ENCODE measurements at places on chromosomes 13 and 19. TPM values are rescaled to one million over a fixed set of nuclear protein-coding genes. Genes with fewer than 3 reads are reported as not detected.

DNA sequence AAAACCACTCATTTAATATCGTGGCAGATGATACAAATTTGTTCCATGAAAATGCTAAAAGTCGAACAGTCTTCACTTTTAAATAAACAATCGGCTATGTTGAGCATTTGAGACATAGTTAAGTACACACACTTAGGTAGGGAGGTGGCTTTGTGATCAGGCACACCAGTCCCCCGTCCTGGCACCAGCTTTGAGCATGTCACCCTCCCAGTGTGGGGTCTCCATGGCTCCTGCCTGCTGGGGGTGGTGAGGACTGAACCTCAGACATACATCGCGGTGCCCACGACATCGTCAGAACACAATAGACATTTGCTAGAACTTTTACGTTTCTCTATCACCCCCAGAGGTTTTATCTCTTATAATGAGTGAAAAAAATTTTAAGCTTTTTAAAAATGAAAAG, 62.0 kb downstream of the RFX2 start:
- H3K4me3 ChIP-seq = peak overlapping the region; percentile 54
- peaks cover 23% of the 10 kb centered on the region for H3K4me1 ChIP-seq
- no peak for DNase-seq
- no peak overlapping the region for H3K27ac ChIP-seq

GRCh38 chr13:46751811-46752635, 44.9 kb downstream of the ESD start:
- DNase-seq = peak; percentile 15
- H3K4me1 ChIP-seq = peaks cover 17% of the 10 kb centered on the region
- H3K27me3 ChIP-seq = peaks cover 5% of the 10 kb centered on the region
- H3K27ac ChIP-seq = no peak overlapping the region
- peaks cover 20% of the 10 kb centered on the region for H3K36me3 ChIP-seq

DNA sequence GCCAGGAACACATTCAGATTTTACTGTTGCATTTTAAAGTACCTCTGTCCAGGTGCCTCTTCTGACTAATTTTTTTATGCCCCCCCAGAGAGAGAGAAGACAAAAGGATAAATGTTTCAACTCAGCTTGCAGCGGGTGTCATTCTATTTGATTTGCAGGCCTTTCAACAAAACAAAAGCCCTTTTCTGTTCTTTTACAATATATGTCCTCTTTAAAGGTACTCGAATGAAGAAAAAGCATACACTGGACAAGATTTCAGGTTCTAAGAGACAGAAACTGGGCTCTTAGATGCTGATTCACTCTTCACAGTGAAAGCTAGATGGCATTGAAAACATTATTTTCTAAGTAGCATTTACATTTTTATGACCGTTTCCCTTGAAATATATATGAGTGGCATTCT, 2.9 kb upstream of the FRY start:
- H3K27me3 ChIP-seq = no peaks in the 10 kb centered on the region
- peaks cover 33% of the 10 kb centered on the region for H3K4me1 ChIP-seq
- no peak for DNase-seq
- no peak overlapping the region for H3K4me3 ChIP-seq
- no peak overlapping the region for H3K27ac ChIP-seq
- H3K36me3 ChIP-seq = no peaks in the 10 kb centered on the region

GRCh38 chr19:29448046-29448445, 77.7 kb upstream of the VSTM2B start:
- no peak overlapping the region for H3K4me3 ChIP-seq
- H3K27me3 ChIP-seq = no peaks in the 10 kb centered on the region
- no peak for DNase-seq
- H3K27ac ChIP-seq = no peak overlapping the region

DNA sequence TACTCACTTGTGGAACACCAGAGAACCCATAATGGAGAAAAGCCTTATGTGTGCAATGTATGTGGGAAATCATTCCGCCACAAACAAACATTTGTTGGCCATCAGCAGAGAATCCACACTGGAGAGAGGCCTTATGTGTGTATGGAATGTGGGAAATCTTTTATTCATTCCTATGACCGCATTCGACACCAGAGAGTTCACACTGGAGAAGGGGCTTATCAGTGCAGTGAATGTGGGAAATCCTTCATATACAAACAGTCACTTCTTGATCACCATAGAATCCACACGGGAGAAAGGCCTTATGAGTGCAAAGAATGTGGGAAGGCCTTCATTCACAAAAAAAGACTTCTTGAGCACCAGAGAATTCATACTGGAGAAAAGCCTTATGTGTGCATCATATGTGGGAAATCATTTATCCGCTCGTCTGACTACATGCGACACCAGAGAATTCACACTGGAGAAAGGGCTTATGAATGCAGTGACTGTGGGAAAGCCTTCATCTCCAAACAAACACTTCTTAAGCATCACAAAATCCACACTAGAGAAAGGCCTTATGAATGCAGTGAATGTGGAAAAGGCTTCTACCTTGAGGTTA, 10.9 kb downstream of the ZNF549 start:
- no peak overlapping the region for H3K27ac ChIP-seq
- no peak for DNase-seq
- no peaks in the 10 kb centered on the region for H3K27me3 ChIP-seq
- H3K4me1 ChIP-seq = no peaks in the 10 kb centered on the region
- H3K36me3 ChIP-seq = peaks cover 94% of the 10 kb centered on the region

DNA sequence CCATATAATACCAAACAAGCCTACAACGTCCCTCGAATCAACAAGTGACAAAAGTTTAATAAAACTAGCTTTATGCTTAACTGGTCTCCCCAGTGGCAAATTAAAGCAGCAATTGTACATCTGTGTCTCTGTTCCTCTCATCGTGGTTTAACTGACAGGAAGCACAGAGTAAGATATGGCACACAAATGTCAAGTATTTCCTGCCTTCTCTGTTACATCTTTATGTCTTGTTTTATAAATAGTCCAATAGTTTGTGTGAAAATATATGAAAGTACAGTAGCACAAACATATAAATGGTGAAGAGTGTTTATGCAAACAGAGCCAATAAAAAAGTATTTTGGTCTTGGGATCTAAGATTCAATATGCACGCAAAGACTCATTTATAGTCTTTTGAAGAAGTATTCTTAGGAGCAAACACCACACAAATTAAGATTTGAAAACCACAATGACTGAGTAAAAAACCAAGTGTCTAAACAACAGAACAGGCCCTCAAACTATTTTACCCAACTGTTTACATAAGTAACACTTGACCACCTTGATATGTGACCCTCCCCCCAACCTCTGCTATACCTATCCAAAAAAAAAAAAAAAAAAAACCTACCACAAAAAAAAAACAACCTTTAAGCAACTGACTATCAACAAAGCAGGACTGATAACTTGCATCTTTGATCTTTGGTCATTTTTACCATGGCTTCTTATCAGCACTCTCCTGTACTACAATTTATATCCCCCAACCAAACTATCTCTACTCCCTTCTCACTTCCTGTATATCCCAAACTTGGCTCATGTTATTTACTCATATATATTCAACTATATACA, 14.0 kb downstream of the ELF1 start:
- H3K27ac ChIP-seq = peak overlapping the region; percentile 27
- H3K27me3 ChIP-seq = no peaks in the 10 kb centered on the region
- peak overlapping the region; percentile 2 for H3K4me3 ChIP-seq

GRCh38 chr13:61685682-61686012, 270.0 kb upstream of the PCDH20 start:
- no peaks in the 10 kb centered on the region for H3K4me1 ChIP-seq
- DNase-seq = no peak
- no peak overlapping the region for H3K27ac ChIP-seq
- H3K27me3 ChIP-seq = no peaks in the 10 kb centered on the region
- no peaks in the 10 kb centered on the region for H3K36me3 ChIP-seq

DNA sequence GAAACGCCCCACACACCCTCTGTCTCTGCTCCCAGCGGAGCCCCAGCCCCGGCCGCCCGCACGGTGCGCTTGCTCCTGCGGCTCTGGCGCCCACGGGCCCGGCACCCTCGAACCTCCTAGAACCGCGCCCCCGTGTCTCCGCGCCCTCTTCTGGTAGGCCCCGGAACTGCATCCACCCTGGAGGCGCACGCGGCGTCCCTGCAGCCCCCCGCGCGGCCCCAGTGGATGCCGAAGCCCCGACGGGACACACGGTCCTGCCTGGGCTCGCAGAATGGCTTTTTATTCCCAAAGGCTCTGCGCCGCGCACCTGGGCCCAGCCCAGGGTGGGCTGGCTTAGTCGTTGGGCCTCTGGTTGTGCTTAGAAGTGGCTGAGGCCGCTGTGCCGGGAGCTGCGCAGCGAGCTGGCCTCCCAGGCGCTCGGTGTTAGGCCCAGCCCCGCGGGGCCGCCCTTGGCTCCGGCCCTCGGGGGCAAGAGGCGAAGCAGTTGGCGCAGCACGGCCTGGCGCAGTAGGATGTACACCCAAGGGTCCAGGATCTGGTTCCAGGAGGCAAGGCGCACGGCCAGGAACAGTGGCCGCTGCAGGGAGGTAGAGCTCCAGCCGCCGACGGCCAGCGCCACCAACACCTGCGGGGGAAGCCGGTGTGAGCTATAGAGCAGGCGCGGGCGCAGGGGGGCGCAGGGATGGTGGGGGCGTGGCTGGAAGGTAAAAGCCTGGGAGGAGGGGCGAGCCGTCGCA, 2.8 kb downstream of the PTGER1 start:
- no peak overlapping the region for H3K27ac ChIP-seq
- peaks cover 20% of the 10 kb centered on the region for H3K27me3 ChIP-seq
- 0 out of 2 replicates have a peak, but pooled peaks cover 4% of the 10 kb centered on the region for H3K36me3 ChIP-seq

GRCh38 chr19:16367261-16367683, 42.6 kb downstream of the KLF2 start:
- no peak overlapping the region for H3K4me3 ChIP-seq
- H3K36me3 ChIP-seq = peaks cover 8% of the 10 kb centered on the region
- H3K4me1 ChIP-seq = no peaks in the 10 kb centered on the region
- DNase-seq = no peak
- H3K27ac ChIP-seq = no peak overlapping the region

IZUMO2 gene
- total RNA-seq = not detected

FCER2 gene
- total RNA-seq = not detected

TMEM255B gene
- 6.8 TPM for total RNA-seq

MYPOP gene
- total RNA-seq = 11.2 TPM

Measured in HFFc6 (cell line).